Omental fat pad (tissue), 4 donors: ENCODE measurements at places on chromosomes 16 and 17. TPM values are rescaled to one million over a fixed set of nuclear protein-coding genes. Genes with fewer than 3 reads are reported as not detected.

Gene SEBOX
- not detected for total RNA-seq

DNA sequence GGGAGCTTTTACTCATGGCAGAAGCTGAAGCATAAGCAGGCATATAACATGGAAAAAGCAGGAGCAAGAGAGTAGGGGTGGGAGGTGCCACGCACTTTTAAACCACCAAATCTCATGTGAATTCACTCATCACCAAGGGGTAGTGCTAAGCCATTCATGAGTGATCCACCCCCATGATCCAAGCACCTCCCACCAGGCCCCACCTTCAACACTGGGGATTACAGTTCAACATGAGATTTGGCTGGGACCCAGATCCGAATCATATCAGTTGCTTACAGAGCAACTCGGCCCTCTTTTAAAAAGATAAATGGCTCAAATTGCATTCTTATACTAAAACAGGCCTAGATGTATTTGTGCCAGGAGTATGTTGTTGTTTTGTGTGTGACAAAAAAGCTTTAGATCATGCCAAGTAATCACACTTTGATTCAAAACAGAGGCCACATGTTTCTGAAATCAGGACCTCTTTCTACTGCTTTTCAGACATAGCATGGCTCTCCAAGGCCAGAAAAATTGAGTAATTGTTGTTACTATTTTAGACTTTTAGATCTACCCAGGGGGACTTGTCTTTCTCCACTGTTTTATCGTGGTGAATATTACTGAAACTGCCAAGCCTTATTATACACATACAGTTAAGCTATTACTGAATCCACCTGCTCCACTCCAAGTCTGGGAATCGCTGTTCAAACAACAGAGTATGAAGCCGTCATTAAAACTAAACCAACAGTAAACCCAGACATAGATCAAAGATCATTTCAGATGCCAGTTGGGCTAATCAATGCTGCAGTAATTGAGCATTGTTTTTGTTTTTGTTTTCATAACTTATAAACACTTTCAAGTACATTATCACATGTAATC, 163.3 kb downstream of the KCNJ2 start:
- DNase-seq: no peak

DNA sequence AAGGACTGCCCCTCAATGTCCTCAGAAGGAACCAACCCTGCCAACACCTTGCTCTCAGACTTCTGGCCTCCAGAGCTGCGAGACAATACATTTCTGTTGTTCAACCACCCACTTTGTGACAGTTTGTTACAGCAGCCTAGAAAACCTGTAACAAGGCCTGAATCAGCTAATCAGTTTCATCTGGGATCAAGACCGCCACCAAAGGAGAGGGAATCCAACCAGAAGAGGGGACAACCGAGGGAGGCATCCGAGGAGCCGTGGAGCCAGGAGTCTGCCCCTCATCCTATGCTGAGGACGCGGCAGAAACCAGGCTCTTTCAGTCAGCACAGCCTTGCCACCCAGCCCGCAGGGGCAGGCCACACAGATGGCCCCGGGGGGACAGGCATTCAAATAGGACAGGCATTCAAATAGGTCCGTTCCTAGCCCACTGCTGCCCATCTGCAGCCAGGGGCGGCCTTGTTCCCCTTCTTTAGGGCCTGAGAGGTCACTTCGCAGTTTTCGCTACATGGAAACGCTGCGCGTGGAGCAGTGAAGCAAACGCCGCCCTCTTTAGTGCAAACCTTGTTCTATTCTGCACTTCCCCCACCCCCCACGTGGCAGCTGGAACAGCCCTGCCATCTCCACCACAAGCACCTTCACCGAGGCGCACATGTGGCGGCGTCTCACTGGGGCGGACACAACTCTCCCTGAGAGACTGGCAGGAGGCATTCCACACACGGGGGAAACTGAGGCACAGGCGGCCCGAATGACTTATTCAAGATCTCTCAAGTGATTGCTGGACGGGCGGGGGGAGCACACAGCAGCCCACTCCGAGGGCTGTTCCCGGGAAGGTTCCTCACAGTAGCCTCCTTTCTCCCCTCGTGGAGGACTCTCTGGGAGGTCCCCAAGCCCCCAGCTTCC, 26.7 kb downstream of the FA2H start:
- DNase-seq: no peak

DNA sequence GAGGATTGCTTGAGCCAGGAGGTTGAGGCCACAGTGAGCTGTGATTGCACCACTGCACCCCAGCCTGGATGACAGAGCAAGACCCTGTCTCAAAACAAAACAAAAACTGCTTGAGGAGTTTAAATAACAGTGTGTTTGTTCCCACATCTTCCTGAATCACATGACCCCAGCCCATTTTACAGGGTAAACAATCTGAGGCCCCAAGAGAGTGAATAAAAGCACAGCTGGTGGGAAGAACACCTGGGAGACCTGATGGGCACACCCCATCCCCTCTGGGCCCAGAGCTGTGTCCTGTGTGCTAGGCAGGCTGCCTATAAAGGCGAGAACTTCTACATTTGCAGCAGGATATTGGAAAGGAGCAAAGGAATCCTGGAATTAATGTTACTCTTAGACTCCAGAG, 69.6 kb downstream of the PLXDC1 start:
- no peak for DNase-seq

GRCh38 chr17:31413874-31414549, 22.5 kb downstream of the RAB11FIP4 start:
- DNase-seq: no peak

- DNase-seq: no peak
These were observed 19.8 kb downstream of the PAFAH1B1 start for GRCh38 chr17:2613089-2613808.
